ENCODE measurements at places on chromosomes 6 and 20. TPM values are rescaled to one million over a fixed set of nuclear protein-coding genes. Genes with fewer than 3 reads are reported as not detected.

SHLD1 gene
- total RNA-seq, result 1.3 TPM

HCRTR2 gene
- not detected for total RNA-seq

SLC17A2 gene
- not detected for total RNA-seq

CD109 gene
- 18.0 TPM for total RNA-seq

SFTA2 gene
- total RNA-seq, result not detected

GHRH gene
- not detected for total RNA-seq

GSTA2 gene
- not detected for total RNA-seq

VSTM2L gene
- total RNA-seq, result 2.9 TPM

DDO gene
- 1.7 TPM for total RNA-seq

ANKEF1 gene
- 0.30 TPM for total RNA-seq

PRL gene
- total RNA-seq, result not detected

PPIL4 gene
- total RNA-seq, result 13.9 TPM

OR2B6 gene
- total RNA-seq, result not detected

MCHR2 gene
- total RNA-seq, result not detected

CALHM6 gene
- total RNA-seq, result 0.23 TPM

TRIM10 gene
- total RNA-seq, result not detected
